H4 (cell line): ENCODE measurements at places on chromosomes 2 and 18.

GRCh38 chr2:150085478-150085877, 402.0 kb downstream of the RND3 start:
- DNase-seq, result no peak

- no peak for DNase-seq
Measured at GRCh38 chr2:43040084-43040854, 186.1 kb downstream of the ZFP36L2 start.

DNA sequence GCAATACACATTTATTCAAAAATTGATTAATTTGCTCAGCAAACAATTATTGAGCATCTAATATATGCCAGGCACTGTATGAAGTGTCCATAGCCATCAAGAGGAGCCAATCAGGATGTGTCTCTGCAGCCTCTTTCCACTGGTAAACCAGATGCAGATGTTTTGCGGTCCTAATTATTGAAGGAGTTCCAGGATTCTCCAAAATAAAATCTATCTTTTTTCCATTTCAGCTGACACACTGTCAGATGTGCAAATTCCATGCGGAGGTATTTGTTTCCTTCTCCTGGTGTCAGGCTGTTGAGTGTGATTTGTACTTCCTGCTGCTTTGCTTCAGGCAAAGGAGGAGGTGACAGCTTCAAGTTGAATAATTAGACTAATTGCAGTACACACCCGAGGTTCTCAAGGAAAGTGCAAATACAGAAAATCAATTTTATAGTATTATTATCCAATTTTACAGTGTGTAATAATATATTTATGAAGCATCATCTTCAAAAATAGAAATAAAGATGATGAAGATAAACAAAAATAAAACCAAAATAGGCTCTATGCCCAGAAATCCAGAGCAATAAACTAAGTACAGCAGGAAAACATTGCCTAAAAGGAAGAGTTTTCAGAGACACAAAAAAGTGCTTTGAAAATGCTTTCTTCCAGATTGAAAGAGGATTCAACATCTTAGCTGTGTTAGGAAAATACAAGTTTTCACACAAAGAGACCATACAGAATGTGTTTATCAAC, 1352.9 kb upstream of the CHAC2 start:
- no peak for DNase-seq

- DNase-seq, result no peak
Measured at GRCh38 chr18:35474884-35475283, 22.9 kb downstream of the INO80C start.

DNA sequence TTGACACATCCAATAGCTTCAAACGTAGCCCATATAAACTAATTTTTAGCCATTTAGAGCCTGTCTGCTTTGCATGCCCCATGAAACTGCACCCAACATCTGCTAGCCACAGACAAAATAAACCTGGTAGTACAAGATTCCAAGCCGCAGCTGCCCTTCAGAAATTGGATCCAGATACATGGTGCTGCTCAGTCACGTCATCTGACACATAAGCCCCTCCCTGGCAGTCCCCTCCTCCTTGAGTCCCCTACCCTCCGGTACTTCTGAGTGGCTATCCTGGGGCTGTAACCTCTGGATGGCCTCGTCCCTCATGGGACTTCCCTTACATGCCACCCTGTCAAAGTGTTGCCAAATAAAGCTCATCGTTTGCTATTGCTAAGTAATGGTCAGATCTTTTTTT, 33.8 kb downstream of the PROC start:
- no peak for DNase-seq

GRCh38 chr18:79625924-79626561, 53.6 kb upstream of the CTDP1 start:
- DNase-seq, result no peak
